ENCODE measurements at places on chromosomes 1 and 21. TPM values are rescaled to one million over a fixed set of nuclear protein-coding genes. Genes with fewer than 3 reads are reported as not detected.

GRCh38 chr1:248860007-248860406 is 1.1 kb upstream of the ZNF692 start:
- no peak for DNase-seq

The IPP gene
- 16.3 TPM for polyA plus RNA-seq

DNA sequence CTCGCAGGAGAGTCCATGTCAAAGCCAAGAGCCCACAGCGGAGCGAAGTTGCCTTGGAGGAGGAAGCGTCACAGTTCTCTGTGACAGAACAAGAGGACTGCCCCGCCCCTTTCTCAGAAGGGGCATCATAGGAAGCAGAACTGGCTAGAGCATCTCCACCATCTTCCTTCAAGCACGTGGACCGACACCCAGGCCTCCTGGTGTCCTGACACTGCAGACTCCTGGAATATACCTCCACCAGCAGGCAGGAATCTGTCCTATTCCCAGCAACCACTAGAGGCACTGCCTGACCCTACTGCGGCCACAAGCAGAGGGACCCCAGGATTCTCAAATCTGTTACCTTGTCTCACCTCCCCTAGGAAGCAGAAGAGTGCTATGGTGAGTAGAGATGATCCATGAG is 37.8 kb downstream of the GPA33 start:
- DNase-seq, result no peak

DNA sequence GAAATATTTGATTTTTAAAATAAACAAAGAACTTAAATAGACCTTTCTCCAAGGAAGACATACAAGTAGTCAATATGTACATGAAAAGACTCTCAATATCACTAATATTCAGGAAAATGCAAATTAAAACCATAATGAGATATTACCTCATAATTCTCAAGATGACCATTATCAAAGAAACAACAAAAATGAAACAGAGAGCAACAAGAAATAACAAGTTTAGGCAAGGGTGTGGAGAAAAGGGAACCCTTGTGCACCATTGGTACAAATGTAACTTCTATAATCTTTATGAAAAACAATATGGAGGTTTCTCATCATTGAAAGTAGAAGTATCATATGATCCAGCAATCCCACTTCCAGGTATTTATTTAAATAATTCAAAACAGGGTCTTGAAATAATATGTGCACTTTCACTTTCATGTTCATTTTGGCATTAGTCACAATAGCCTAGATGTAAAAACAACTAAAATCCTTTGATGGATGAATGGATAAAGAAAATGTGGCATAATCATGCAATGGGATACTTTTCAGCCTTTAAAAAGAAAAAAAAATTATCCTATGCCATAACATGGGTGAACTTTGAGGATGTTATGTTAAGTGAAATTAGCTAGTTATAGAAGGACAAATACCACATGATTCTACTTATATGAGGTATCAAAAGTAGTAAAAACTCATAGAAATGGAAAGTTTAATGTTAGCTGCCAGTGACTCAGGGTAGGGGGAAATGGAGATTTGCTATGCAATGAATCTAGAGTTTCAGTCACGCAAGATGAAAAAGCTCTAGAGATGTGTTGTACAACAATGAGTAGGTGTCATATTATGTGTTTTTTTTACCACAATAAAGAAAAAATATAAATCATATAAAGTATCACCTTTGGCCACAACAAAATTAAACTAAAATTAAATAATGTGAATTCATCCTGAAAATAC is 114.5 kb upstream of the LYPLAL1 start:
- no peak for DNase-seq

The TIAM1 gene
- polyA plus RNA-seq, result 18.8 TPM

The KCNE2 gene
- polyA plus RNA-seq, result 0.43 TPM
